Stimulated activated CD4-positive, alpha-beta T cell treated with anti-CD3 and anti-CD28 coated beads, TNF-alpha, amount 100 ng/mL, for 48 hours (primary cell): ENCODE measurements at places on chromosomes 4 and X.

DNA sequence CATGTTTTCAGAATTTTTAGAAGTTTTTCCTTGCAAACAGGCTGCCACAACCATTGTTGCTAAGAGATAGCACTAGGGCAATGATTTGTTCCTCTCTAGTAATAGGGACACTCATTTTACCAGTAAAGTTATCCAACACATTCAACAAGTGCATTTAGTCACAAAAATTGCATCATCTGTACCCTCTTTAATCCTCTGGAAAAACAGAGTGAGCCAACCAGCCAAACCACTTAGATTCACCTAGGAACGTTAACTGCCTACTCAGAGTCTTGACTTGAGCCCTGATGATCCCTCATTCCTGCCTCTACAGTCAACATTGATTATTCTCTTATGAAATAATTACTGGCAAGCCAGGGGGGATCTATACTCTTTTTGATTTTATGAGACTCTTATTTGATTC lies 17.0 kb upstream of the ADGRA3 start:
- DNase-seq = no peak

- DNase-seq = no peak
Measured at GRCh38 chr4:132770776-132771175, 378.3 kb upstream of the PCDH10 start.

GRCh38 chrX:13569479-13570260 lies at the start of gene EGFL6:
Gene EGFL6 (plus strand): TSS chrX:13569601. CDS start chrX:13569862, 261 bp downstream.
- no peak for DNase-seq

- DNase-seq = no peak
Measured at GRCh38 chr4:153465615-153466080, 512 bp upstream of the TMEM131L start.

GRCh38 chr4:39950861-39951481 lies 26.7 kb downstream of the PDS5A start:
- DNase-seq = no peak

DNA sequence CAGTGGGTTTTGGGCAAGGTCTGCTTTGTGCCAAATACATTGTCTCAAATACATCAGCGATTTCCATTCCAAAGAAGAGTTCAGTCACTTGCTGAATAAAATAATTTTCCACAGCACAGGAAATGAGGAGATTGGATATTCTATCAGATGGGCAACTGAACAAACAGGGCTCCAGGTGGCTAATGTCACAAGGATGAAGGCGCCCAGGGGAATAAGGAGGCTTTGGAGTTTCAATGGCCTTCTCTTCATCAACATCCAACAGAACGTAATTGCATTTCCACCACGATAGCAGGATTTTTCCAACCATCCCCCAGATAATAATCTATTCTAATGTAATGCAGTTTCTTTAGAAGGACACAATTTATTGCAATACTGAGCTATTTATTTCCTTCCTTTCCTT lies 104.7 kb upstream of the KLHL13 start:
- no peak for DNase-seq

DNA sequence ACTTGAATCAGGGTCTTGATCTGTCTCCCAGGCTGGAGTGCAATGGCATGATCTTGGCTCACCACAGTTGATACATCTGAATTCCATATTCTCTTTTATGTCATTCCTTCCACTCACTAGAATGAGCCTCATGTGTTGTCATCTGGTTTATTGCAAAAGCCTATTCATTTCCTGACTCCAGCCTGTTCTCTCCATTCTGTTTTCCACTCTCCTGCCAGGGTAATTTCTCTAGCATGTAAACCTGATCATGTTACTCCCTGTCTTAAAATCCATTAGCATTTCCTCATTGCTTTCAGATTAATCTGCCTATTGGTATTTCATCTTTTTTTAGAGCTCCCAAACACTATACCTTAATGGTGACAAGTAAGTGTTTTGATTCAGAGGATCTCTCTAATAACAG lies 4.3 kb upstream of the DDX60L start:
- no peak for DNase-seq

DNA sequence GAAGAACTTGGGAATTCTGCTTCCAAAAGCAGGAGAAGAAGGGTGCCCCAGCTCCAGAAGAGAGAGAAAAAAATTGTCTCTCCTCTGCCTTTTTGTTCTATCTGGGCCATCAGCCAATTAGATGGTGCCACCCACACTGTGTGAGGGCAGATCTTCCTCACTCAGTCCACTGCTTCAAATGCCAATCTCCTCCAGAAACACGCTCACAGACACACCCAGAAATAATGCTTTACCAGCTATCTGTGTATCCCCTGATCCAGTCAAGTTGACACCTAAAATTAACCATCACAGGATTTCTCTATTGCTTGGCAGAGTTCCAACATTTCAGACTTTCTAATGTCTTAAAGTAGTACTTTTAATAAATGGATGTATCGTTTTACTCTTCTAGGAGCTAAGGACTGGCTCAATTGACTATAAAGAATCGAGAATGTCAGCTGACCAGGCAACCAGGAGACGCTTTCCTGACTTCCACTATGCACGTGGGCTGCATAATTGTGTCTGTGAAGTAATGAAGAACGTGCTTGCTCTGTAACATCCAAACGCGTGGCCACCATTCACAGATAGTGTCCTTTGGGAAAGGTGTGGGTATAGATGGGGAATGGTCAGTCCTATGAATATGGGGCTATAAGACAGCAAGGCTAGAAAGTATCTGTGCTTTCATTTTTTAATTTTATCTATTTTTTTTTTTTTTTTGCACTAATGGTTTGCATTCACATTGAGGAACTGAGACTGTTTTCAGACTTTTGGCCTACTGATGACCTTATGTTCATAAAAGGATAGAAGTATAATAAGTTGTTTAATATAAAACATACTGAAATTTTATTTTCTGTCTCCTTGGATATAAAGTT lies 9.9 kb upstream of the SMIM20 start:
- no peak for DNase-seq

- DNase-seq = no peak
Measured at GRCh38 chrX:38365954-38366353, 13.6 kb downstream of the OTC start.

- DNase-seq = no peak
Measured at GRCh38 chr4:13888112-13888511, 260.6 kb upstream of the BOD1L1 start.

DNA sequence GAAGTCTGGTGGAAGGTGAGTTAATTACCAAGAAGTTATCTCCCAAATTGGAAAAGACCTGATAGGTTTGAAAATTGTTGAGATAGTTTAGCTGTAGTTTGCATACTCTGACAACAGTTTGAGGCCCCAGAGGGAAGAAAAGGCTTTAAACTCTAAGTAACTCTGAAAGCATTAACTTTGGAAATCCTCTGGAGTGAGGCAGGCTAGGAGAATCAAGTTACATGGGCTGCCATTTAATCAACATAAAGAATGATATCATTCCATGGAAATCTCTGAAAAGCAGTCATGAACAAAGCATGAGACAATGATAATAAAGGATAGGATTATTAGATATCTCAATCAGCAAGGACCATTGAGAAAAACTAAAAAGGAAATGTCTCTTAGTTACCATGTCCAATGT lies 647.1 kb downstream of the ANKRD50 start:
- no peak for DNase-seq

GRCh38 chr4:128737098-128737513 lies 72.4 kb upstream of the JADE1 start:
- DNase-seq = no peak

DNA sequence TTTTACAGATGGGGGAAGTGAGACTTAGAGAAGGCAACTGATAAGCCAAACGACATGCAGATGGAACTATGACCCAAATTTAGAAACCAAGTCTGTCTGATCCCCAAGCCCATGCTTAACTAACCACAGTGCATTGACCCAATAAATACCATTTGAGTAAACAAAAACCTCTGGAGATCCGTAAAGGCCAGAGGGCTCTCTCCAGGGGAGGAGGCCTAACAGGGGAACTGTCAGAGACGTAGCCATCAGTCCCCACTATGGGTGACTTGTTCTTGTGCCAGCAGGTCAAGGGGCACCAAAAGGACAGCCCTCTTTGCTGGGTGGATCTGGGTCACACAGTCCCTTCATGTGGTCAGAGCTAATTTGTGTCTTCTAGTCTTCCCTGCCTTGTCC lies 420.2 kb downstream of the BCOR start:
- DNase-seq = no peak

- DNase-seq = no peak
Measured at GRCh38 chr4:63717384-63717783, 691.9 kb downstream of the TECRL start.

DNA sequence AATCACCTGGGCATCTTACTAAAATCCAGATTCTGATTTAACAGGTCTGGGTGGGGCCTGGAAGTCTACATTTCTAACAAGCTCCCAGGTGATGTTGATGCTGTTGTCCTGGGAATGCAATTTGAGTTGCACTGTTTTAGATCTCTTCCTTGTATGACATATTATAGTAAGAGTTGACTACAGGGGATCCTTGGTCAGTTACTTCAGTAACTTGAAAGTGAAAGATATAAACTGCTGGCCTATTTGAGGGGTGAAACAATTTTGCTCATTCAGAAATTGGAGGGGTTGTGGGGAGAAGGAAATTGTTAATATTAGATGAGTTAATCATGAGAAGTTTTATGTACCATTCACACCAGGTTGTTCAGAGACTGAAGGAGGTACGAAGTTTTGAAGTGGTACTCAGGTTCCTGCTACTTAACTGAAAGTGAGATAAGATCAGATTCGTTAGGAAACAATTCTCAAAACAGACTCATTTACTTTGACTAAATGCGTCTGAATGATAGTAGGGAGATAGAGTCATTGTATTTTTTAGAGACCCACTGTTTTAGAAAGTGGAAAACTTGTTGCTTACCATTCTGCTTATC lies 12.5 kb downstream of the SH2D1A start:
- DNase-seq = no peak

- DNase-seq = no peak
Measured at GRCh38 chrX:39791691-39792090, 306.1 kb downstream of the BCOR start.

DNA sequence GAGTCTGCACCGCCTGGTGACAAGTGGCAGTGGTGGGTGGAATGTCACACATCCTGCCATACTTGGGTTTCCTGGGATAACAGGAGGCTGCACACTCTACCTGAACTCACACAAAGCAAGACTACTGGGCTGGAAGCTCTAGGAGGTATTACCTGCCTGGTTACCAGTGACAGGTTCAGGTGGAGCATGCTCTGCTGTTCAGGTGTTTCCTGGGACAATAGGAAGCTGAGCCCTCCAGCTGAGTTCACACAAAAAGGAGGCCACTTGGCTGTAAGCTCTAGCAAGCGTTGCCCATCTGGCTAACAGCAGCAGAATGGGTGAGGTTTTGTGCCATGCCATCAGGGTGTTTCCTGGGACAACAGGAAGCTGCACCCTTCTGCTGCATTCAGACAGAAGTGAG lies 17.4 kb upstream of the UGT2B7 start:
- no peak for DNase-seq

- no peak for DNase-seq
Measured at GRCh38 chr4:118941149-118941548, 52.5 kb downstream of the SYNPO2 start.

DNA sequence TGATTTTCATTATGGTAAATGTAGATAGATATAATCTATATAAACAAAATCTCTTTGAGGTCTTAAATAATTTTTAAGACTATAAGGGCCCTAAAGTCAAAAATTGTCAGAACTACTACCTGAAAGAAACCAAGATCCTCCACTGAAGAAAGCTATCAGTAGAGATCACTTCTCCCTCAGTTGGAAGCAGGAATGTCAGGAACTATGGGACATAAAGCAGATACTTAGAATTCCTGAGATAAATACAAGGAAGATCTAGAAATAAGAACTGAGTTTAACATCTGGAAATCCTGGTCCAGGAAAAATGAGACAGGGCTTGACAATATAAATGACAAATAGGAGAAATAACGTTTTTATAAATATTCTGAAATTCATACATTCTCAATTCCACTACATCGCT lies 97.2 kb downstream of the ADAMTS3 start:
- no peak for DNase-seq

GRCh38 chrX:24335871-24336270 lies 22.0 kb upstream of the SUPT20HL2 start:
- DNase-seq = no peak

- DNase-seq = peak; percentile 77
Measured at GRCh38 chr4:185587427-185588161, 52.3 kb upstream of the PDLIM3 start.

DNA sequence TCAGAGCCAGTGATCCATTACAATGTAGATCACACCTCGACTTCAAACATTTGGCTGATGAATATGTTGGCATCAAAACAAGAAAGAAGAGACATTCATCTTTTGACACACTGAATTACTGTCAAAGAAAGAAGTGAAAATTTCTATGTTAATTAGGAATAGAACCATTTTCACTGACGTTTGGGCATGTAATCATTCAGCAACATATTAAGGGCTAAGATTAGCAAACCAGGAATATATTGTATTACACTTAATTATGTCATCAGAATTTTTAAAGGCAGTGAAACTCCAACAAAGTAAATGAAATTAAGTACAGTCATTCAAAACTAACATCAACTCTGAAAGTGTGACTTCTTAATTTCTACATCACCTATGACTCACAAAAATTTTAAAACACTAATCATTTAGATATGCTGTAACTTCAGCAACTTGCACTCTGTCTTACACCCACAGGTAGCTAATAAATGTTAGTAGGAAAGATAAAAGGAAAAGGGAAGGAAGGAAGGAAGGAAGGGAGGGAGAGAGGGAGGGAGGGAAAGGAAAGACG lies 1.4 kb upstream of the SMR3A start:
- no peak for DNase-seq

GRCh38 chr4:20319825-20320612 lies 68.3 kb downstream of the SLIT2 start:
- no peak for DNase-seq

GRCh38 chr4:2791518-2792395 lies 1.1 kb upstream of the SH3BP2 start:
- no peak for DNase-seq

GRCh38 chrX:93419642-93420041 lies 253.7 kb downstream of the NAP1L3 start:
- DNase-seq = no peak

DNA sequence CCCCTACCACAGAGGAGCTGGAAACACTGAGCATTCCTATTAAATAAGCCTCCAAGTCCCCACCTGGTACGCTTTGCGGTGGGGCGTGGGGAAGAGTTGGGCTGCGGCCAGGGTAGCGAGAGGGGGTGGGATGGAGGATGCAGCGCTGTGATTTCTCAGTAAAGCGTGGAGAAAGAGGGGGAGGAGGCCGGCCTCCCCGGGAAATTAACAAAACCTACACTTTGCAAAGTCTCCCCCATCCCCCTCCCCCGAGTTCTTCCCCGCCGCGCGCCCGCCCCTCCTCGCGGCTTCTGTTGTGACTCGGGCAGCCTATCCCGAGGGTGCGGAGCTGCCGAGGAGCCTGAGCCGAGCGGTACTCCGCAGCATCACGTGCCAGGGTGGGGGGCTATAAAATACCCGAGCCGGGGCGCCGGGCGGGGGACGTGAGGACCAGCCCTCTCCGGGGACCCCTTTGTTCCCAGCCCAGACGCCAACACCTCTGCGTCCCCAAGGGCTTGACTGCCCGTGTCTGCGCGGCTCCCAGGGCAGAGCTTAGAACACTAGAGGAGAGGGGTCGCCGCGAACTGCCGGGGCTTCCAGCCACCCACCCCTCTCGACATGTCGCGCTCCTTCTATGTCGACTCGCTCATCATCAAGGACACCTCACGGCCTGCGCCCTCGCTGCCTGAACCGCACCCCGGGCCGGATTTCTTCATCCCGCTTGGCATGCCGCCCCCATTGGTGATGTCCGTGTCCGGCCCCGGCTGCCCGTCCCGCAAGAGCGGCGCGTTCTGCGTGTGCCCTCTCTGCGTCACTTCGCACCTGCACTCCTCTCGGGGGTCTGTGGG lies at the start of gene GSX2:
Gene GSX2, plus strand, starts transcription at position 416 of the 827 bp plus-strand sequence. Its CDS starts 182 bp downstream, at position 598.
- no peak for DNase-seq
